ENCODE measurements at places on chromosomes 12 and 14. TPM values are rescaled to one million over a fixed set of nuclear protein-coding genes. Genes with fewer than 3 reads are reported as not detected.

FITM1 gene
- 1.0 TPM for total RNA-seq

GPR162 gene
- total RNA-seq, result 1.3 TPM

TAS2R8 gene
- not detected for total RNA-seq

MTA1 gene
- 59.2 TPM for total RNA-seq

DACT1 gene
- 1.3 TPM for total RNA-seq

HHIPL1 gene
- 0.31 TPM for total RNA-seq

MSRB3 gene
- total RNA-seq, result 5.7 TPM
